ENCODE measurements at places on chromosomes 6 and 20.

DNA sequence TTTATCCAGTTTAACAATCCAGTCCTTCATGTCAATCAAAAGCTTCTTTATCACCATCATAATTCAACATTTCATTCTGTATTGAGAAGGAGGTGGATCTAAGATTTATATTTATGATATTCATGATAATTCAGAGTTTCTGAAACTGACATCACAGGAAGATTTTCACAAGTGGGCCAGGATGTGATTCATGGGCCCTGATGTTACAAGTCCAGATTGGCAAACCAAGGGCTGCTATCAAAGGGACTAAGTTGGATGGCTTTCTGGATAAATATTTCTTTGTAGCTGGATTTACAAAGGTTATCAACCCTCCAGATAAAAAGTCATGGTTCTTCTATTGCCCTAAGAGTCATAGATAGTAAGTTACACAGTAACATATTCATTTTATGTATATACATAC, 866.5 kb downstream of the KIF16B start:
- DNase-seq = no peak

DNA sequence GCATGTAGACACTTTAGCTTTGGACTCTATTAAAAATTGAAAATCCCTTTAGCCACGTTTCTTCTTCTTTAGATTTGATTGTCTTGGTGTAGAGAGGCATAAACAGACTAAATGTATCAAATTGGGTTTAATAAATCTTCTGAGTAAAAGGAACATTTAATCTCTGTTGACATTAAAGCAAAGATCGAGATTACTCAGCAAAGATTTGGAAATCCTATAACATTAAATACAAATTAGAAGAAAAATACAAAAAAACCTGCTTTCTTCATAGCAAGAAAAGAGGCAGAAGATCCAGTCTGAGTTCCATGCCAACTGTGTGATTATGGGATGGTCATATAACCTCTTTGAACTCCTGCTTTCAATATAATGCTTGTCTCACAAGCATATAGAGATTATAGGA, 172.3 kb downstream of the GJA1 start:
- DNase-seq = no peak

GRCh38 chr20:46011631-46012482, 3.1 kb downstream of the MMP9 start:
- DNase-seq = no peak

DNA sequence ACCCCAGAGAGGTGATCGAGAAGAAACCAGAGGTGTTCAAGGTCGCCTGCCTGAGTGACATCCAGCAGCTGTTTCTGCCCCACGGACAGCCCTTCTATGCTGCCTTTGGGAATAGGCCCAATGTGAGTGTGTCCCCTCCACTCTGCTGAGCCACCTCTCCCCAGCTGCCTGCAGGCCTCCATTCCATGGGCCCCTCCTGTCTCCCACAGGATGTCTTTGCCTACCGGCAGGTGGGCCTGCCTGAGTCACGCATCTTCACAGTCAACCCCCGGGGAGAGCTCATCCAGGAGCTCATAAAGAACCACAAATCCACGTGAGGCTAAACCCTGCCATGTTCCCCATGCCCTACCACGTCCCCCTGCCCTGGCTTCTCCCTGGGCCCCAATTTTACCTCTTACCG, 8.4 kb downstream of the EMILIN3 start:
- no peak for DNase-seq

DNA sequence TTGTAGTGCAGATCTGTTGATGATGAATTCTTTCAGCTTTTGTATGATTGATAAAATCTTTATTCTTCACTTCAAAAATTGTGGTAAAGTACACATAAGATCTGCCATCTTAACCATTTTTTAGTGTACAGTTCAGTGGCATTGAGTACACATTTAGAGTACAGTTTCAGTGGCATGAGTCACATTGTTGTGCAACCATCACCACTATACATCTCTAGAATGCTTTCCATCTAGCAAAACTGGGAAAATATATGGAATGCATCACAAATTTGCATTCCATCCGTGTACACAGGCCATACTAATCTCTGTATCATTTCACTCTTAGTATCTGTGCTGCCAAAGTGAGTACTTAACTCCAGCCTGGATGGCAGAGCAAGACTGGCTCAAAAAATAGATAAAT, 28.7 kb downstream of the SIRPD start:
- DNase-seq = no peak

DNA sequence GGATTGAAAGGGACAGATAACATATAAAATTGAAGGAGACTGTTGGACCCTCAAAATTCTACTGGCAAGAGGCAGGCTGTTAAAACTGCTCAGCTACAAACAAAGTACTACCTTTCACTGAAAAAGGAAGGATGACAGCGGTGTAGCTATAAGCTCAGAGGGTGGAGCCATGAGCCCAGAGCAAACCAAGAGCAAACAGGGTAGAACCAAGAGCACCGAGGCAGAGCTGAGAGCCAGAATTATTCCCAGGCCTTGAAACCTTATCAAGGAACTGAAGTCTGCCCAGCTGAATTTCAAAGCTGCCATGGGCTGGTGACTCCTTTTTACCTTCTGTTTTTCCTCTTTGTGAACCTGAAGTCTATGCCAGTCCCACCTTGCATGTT, 74.7 kb upstream of the SLC4A11 start:
- DNase-seq = no peak

DNA sequence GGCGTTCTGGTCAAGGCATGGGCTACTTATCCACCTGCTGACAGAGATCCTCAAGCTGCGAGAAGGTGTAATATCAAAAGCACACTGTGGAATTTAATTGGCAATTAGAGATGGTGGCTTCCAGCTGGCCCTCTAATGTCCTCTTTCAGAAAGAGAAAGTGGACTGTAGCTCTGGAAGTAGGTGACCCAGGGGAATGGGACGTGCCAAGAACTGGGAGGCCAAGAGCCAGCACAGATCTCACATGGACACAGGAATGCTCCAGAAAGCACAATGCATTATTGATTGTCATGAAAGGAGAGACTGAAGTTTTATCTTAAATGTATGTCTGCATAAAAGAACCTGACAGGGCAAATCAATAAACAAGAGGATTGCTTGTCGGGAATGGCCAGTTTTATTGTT, 198.6 kb upstream of the CDH4 start:
- DNase-seq = peak; percentile 26

DNA sequence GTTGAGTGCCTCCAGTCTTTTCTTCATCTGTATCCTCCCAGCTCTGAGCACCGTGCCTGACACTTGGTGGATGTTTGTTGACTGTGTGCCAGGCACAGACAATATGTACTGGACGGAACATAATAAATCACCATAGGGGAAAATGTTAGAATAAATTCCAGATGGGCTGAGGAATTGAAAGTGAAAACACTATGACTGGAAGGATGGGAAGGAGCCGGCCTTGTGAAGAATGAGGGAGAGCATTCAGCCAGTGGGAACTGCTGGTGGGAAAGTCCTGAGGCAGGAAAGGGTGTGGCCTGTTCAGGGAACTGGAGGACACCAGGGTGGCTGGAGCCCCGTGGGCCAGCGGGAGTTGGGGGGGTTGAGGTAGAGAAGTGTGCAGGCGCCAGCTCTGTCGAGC, 75.4 kb downstream of the MTHFD1L start:
- DNase-seq = no peak

DNA sequence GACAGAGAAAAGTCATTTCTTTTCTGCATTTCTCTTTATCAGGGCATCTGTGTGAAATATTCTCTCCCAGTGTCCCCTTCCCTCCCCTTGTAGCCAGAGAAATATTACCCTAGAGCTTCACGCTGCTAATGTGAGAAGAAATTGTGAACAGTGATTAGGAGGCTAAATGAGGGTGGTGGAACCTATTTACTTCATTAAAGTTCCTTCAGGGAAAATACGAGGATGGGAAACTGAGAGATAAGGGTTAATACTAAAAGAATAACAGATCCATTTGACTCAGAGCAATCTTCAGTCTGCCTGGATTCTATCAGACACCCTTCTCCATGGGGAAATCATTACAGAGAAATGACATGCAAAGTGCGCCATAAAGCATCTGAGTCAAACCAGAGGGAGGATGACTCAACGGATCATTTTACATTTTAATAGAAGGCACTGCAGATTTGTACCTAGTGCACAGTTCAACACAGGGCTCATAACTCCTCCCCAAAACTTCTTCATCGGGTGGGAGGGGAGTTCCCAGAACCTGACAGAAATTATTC, 131.3 kb downstream of the GJA10 start:
- DNase-seq = no peak

- DNase-seq = no peak
Observed at GRCh38 chr6:53014744-53015143, 19.7 kb upstream of the GSTA4 start.

DNA sequence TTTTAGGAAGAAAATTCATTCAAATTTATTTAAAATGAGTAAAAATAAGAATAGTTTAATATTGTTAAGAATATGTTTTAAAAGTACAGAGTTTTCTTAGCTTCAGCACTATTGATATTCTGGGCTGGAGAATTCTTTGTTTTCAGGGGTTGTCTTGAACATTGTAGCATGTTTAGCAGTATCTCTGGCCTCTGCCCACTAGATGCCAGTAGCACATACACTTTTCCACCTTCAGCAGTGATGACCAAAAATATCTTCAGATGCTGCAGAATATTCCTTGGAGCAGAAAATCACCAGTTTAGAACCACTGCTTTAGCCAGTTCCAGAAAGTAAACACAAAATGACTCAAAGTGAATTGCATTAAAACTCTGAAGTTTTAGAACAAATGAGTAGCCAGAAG, 19.4 kb upstream of the SDHAF4 start:
- no peak for DNase-seq

GRCh38 chr6:79713701-79714322, 82.7 kb downstream of the SH3BGRL2 start:
- no peak for DNase-seq

GRCh38 chr6:105929626-105930025, 156.5 kb upstream of the PRDM1 start:
- DNase-seq = no peak

GRCh38 chr20:60341062-60341461, 382.8 kb downstream of the CDH26 start:
- DNase-seq = no peak

DNA sequence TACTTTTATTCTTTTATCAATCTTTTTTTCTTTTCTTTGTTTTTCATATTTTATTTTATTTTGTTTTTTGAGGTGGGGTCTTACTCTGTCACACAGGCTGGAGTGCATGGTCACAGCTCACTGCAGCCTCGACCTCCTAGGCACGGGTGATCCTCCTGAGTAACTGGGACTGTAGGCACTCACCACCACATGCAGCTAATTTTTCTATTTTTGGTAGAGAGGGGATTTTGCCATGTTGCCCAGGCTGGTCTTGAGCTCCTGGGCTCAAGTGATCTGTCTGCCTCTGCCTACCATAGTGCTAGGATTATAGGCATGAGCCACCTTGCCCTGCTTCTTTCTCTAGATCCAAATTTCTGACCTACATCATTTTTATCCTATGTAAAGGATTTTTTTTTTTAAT, 153.2 kb downstream of the CDKAL1 start:
- DNase-seq = no peak

DNA sequence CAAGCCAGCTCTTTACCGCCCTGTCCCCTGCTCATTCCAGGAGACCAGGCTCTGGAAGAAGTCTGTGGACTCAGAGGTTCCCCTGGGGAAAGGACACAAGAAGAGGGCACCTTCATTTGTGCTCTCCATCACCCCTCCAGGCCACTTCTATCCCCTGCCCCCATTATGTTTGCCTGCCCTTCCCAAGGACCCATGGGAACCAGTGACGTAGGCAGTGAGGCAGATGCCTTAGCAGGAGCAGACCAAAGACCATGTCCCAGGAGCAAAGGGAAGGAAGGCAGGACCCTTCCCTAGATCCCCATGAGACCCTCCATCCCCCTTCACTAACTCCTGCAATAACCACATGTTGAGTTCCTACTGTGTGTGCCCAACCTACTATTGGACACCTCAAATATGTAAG, 94.4 kb downstream of the MDGA1 start:
- DNase-seq = no peak
